ENCODE measurements at places on chromosomes 5 and 9.

DNA sequence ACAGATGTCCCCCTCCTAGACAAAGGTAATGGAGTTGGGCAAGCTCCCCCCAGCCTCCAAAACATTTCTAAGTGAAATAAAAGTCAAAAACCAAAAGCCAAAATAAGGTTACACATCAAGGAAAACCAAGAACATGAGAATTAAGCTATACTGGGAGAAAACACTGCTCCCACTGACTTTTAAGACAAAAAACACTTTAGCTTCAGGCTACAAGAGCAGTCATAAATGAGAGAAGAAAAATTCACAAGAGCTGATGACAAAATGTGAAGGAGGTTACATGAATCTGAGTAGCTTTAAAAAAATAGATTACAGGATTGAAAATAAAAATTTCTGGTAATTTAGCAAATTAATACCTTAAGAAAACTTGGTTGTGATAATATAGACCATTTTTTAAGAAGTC, 1370.3 kb upstream of the CDH9 start:
- DNase-seq, result no peak

DNA sequence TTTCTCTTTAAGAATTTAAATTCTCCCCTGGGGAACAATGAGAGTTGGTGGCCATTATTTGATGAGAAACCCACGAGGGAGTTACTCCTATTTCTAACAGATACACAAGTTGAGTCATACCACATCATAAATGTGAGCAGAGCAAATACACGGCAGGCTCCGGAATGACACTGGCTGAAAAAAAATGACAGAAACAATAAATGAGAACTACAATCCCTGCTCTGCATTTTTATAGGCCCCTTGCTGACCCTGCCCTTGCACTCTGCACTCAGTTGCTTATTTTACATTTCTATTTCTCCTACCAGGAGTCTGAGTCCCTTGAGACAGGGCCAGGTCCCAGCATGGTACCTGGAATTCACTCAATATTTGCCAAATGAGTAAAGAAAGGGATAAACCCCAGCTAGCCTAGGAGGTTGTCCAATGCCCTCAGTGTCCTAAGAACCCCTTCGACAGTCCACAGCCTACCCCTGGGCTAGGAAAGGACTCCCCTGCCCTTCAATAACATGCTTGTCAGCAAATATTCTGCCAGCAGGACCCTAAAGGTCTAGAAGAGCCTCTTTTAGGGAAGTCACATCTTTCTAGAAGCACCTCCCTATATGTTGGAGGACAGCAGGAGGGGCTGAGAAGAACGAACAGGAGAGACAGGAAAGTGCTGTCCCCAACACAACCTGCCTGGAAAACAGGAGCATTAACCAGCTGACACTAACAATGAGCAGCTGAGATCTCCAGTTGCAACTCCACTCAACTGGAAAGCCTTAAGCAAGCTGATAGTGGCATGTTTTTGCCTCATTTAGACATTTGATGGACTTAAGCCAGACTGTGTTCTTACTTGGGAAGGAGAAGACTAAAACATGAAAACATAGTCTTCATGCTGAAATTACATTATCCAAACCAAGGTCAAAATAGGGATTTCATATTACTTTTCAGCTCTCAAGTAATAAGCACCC, 191.2 kb downstream of the ACTL7B start:
- DNase-seq, result no peak

- no peak for DNase-seq
Observed at GRCh38 chr5:95949810-95950209, 11.8 kb downstream of the ELL2 start.

DNA sequence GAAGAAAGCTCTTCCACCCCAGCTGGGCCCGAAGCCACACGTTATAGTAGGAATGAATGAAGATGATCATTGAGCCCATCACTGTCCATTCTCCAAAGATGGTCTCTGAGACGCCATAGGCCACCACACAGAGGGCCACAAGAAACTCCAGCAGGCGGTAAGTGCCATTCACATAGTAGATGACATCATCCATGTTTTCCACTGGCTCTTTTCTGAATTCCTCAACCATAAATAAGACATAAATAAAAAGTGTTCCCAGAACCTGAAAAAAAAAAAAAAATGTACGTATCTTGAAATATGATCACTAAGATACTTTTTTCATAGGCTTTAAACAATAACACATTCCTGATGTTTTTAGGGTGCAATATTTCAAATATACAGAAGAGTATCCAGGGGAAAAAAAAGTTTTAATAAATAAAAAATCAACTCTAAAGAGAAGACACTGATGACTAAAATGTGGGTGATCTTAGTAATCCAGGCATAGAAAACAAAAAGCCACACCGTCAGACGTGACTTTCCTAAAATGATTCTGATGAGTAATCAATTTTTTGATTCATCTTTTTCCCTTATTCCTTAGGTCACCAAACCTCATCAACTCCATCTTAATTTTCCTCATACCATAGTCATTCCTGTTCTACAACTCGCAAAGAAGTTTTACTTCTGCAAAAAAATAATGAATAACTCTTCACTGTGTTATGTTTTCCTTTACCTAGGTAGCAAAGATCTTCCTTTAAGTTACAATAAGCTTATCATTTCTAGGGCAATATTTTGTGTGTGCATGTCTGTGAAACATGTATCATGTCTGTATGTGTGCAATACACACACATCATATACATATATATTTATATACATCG, 47.8 kb downstream of the RNF145 start:
- no peak for DNase-seq

DNA sequence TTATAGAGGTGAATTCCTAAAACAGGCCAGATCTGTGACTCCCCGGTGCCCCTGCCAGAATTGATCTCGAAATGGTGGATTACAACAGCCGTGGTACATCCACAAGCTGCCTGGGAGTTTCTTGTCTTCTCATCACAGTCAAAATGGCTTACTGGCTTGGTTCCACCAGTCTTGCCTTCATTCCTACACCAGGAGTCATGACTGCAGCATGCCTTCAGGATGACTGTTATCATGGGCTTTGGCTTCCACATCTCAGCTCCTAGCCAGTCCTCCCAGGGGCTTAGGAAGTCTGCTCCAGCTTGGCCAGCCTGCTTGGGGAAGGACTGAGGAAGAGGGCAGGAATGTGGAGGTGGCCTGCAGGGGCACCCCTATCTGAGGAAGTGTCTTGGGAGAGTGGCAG, 132.9 kb upstream of the NR3C1 start:
- DNase-seq, result peak; percentile 99

- no peak for DNase-seq
Observed at GRCh38 chr9:138024831-138025291, 147.3 kb downstream of the CACNA1B start.

DNA sequence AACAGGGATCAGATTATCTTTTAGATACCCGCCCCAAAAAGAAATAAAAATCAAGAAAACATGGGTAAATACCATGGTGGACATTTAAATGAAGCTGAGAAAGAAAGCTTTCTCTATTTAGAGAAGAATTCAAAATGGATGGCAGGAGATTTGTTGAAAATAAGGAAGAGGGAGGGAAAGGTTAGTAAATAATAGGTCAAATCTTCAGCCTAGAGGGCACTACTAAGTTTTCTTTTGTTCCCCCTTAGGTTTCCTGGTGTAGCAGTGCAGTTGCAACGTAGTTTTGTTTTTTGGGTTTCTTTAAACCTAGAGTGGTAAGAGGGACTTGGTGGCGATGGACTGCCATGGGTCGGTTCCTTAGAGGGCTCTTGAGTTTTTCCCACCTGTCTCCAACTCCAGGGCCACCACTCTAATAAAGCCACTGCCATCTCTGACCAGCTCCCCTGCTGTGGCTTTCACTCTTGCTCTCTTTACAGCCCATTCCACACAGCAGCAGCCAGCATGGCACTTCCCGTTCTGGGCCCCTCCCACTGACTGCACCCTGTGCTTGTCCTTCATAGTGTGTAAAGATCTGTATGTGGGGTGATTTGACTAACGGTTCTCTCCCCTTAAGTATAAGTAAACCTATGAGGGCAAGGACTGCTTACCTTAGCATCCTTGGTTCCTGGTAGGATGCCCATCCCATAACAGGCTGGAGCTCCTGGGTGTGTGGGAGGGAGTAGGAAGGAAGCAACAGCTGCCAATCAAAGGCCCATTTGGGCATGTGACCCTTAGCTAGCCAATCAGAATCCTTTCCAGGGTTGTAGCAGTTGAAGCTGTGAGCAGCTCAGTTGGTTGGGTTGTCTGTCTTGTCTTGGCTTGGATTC, 118.3 kb downstream of the SLC1A3 start:
- DNase-seq, result no peak

DNA sequence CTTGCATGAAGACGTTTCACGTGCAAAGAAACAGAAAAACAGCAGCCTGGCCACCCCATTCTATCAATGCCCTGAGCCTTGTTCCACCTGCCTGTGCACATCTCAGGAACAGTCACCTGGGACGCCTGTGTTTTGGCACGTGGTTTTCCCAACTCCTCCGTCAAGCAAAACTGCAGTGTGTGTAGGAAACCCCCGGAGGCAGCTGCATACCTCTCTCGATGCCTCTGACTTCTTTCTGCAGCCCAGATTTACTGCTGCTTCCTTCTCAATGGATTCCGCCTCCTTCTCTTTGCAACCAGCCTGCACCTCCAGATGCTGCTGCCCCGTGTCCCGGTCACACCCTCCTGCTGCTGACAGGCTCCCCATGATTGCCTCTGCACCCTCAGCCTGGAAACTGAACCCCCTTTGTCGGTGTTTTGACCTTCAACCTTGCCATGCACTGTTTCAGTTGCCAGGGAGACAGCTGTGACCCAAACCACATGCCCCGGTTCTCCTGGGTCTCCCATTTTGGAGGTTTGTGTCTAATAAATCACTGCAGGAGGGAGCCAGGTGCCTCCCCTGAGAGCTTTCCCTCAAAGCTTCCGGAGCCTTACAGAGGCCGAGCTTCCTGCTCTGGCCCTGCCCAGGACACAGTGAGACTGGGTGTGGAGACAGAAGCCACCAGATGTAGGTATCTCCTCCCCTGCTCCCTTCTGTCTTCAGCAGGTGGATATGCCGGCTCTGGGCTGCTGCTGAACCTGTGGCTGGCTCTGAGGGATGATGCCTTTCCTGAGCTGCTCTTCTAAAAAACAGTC, 395.5 kb upstream of the IRX1 start:
- no peak for DNase-seq

DNA sequence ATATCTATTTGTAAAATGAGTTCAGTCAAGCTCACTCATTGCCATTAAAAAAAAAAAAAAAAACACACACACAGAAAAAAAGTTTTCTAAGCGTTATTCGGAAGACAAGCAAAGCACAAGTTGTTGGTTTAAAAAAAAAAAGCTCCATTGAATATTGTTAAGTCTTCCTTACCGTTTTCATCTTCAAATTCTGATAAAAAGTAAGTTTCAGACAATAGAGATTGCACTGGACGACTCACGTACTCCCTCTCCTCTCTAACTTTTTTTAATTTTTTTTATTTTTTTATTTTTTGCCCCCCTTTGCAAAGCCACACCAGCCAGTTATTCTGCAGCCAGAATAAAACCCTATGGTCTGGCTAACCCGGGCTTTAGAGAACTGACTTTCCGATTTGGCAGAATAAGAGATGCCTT, 544 bp downstream of the ADAMTS6 start:
- DNase-seq, result peak; percentile 22

DNA sequence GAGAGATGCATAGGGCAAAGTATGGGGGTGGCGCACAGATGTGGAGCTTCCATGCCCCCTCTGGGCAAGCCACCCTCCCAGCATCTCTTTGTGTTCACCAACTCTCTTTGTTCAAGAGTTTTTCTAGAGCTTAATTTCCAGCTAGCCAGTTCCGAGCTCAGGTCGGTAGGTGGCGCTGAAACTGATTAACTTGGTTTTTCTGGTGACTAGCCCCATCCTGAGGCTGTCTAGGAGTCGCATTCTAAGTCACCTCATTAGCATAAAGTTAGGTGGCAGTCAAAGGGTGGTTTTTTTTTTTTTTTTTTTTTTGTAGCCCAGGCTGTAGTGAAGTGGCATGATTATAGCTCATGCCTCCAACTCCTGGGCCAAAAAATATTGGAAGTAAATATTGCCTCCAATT, 476.4 kb downstream of the KDM4C start:
- DNase-seq, result peak; percentile 53

DNA sequence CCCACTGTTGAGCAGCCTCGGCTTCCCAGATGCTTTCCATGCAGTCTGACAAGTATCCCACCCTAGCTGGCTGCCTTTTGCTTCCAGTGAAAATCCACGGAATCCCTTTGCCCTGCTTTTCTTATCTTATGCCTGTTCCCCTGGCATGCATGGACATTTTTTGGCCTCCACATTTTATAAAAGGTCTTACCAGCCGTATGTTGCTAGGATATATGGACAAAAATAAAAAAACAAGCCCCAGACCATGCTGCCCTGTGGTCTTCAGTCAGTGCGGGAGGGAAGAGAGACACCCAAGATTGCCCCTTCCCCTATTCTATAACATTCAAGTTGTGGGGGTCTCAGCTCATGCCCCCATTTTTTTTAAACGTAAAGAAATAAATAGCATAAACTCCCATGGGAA, 129.6 kb downstream of the COL23A1 start:
- DNase-seq, result no peak

GRCh38 chr9:98201102-98201501, 8.7 kb upstream of the CORO2A start:
- no peak for DNase-seq

DNA sequence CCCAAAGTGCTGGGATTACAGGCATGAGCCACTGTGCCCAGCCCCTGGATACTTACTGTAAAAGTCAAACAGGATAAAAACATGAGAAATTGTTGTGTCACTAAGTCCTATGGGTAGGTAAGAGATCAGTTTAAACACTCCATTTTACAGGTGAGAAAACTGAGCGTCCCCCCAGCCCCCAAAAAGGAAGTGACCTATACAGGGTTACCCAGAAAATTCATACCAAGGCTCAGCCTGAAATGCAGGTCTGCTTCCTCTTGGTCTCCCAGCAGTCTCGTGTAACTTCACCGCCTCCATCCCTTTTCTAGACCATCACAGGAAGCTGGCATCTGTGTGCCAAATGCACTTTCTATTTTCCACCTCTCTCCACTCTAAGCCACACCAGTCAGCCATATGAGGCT, 57.2 kb downstream of the TMOD1 start:
- DNase-seq, result no peak

GRCh38 chr5:83967417-83967816, 246.8 kb upstream of the HAPLN1 start:
- DNase-seq, result no peak

DNA sequence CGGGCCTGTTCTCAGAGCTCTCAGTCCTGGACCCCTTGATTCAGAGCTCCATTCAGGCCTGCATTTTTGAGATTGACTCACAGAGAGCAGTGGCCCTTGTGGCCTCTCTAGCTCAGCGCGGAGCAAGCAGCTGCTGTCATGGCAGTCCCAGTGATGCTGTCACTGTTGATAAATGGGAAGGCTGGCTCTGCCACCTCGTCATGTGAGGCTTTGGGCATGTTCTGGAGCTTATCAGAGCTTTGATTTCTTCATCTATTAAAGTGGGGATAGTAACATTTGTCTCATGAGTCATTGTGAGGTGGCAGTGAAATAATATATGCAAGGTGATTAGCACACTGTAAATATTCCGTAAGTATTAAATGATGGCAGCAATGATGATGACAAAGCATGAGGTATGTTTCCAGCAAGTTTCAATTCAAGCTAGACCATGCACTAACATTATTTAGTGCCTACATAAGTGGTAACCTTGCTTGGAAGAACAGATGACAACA, 126.4 kb upstream of the CXCL14 start:
- DNase-seq, result peak; percentile 2

- DNase-seq, result no peak
Observed at GRCh38 chr9:6247266-6247665, 31.7 kb downstream of the IL33 start.

GRCh38 chr9:113619491-113620376, 156.2 kb downstream of the RGS3 start:
- DNase-seq, result no peak

All from cardiac fibroblast (primary cell).